Vagina (tissue), 2 donors: ENCODE measurements at places on chromosomes 4 and X.
A peak's percentile ranks its signal among the peaks of the same experiment; 100 is the strongest.

GRCh38 chrX:114841051-114841450 is 176.4 kb downstream of the IL13RA2 start:
- no peak for DNase-seq

- no peak for DNase-seq
These were observed 34.7 kb downstream of the SH3RF1 start for GRCh38 chr4:169236078-169236477.

- no peak for DNase-seq
These were observed 45.8 kb upstream of the IL21 start for GRCh38 chr4:122666527-122667245.

GRCh38 chr4:68724426-68724825 is 54.0 kb upstream of the UGT2B15 start:
- DNase-seq = no peak

DNA sequence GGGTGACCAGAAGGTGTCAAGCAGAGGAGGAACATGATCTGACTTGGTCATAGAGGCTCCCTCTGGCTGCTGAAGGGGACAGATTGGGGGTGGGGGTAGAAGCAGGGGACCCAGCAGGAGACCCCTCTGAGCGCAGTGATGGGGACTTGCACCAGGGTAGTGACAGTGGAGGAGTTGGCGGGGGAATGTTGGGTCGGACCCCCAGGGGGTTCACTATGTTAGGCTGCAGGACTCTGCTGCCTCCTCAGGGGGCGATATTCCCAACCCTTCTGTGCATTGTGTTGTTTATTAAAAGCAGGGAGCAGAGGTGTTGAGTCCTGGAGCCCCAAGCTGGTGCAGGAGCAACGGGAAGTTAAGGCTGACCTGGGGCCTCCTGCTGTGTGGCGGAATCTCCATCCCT is 8.8 kb downstream of the WDR13 start:
- DNase-seq = no peak

DNA sequence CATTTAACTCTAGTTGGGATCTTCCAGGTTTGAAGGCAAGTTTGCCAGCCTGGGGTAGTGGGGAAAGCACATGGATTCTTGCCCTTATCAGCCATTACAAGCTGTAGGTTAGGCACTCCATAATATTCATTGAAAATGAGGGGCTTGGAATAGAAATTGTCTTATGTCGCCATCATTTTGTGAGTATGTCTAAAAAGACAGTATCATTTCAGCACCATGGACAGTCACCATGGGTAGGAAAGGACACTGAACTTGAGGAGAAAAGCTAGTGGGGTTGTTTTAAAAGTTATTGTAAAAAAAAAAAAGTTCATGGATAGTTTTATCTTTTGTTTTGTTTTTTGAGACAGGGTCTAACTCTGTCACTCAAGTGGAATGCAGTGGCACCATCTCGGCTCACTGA is 356.1 kb downstream of the HNRNPD start:
- no peak for DNase-seq

GRCh38 chr4:54231768-54232688 is 2.9 kb downstream of the PDGFRA start:
- DNase-seq = peak; percentile 82

DNA sequence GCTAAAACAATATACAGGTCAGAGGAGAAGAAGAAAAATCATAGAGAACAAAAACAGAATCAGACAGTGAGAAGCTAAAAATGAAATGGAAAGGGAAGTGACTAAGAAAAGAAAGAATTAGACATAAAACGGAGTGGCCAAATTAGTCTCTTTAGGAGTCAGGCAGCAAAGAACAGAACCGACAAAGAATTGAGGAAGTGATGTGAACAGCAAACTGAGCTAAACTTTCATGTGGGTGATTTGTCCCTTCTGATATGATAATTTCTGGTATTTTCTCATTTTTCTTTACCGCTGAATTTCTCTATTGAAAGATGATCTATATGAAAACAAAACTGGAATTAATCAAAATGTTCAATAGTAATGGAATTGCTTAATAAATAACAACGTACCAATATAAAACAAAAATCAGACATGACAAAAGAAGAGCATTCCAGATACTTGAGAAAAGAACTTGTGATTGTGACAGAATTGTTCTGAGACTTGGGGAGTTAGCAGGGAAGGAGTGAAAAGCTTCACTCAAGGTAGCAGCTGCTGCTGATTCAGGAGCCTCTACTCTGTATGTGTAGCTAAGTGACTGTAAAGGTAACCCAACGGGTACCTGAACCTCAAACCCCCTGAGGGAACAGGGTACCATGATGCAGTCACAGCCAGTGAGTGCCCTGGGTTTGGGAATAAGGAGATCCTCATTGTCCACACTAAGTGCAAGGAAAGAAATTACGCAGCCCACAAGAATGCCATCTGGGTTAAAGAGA is 8.8 kb downstream of the TAPT1 start:
- DNase-seq = no peak

DNA sequence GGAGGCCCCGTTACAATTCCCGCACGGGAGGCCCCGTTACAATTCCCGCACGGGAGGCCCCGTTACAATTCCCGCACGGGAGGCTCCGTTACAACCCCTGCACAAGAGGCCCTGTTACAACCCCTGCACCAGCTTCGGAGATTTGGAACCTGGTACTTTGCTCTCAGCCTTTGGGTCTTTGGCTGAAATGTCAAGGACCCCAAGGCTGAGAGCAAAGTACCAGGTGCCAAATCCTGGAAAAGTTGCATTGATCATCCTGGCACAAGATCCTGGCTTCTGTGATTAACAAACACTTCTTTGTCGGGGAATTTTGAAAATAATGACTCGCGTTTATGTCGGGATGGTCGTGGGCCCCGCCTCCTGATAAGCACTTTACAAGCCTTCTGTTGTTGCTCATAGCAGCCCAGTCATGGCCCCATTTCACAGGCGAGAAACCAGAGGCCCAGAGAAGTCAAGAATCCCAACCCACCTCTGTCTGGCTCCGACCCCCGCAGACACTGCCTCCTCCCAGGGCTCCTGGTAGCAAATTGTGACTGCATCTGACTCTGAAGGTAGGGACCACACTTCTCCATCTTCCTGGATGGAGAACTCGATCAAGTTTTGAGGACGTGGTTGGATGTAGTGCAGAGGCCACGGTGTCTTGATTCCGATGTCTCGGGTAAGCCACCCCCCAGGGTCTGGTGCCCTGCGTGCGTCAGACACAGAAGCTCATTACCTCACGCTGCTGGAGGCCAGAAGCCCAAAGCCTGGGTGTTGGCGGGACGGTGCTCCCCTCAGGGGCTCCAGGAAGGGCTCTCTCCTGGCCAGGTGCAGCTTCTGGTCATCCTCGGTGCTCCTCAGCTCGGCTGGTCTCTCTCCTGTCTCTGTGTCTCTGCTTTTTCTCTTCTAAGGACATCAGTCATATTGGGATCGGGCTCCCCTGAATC is 60.3 kb downstream of the ADRA2C start:
- DNase-seq = no peak

GRCh38 chrX:48714573-48714972 is 18.0 kb downstream of the SUV39H1 start:
- no peak for DNase-seq

DNA sequence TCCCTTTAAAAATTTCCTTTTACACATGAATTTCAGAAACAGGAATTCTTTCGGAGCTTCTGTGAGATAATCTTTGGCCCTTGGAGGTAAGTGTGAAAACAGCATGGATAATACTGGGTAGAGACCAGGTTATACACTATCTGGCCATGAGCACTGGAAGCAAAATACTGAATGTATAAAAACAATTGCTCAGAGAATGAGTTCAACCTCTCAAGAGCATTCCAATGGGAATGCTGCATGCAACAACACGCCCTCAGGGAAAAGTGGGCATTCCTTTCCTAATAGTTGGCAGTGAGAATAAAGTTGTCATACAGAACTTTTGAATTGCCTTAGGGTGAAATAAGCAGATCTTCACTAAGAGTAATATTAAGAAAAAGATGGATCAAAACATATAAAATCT is 574.8 kb upstream of the DIPK2B start:
- DNase-seq = no peak

- DNase-seq = no peak
These were observed 21.1 kb downstream of the ACOX3 start for GRCh38 chr4:8419222-8420041.

GRCh38 chr4:117957571-117957970 is 76.7 kb upstream of the NDST3 start:
- DNase-seq = no peak
